Endodermal cell (in vitro differentiated cells): ENCODE measurements at places on chromosomes 7 and 10. TPM values are rescaled to one million over a fixed set of nuclear protein-coding genes. Genes with fewer than 3 reads are reported as not detected.

CDK1 gene
- 78.3 and 81.5 TPM in 2 replicates for total RNA-seq

ADO gene
- total RNA-seq = 13.6 to 30.1 TPM (median 29.2 TPM) in 3 replicates

CDNF gene
- total RNA-seq = 0.42 to 1.1 TPM (median 0.51 TPM) in 3 replicates

DNA sequence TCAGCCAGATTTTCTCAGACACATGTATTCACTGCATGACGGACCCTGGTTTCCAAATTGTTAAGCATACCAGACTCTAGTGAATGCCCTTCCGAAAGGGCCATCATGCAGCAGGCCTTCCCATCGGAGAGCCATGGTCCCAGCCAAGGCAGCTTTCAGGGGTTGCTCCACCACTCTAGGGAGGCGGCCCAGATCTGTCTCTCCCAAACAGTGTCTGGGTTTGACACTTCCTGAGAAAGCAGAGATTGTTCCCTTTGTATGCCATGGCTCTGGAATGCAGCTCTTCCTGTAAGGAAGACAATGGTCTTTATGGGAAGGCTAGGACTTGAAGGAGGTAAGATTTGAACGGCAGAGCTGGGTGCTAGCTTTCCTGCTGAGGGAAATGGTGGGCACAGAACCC, 178.8 kb upstream of the BMPER start:
- peak; percentile 76 for DNase-seq
- H3K4me1 ChIP-seq = peaks cover 45% of the 10 kb centered on the region
- H3K27ac ChIP-seq = no peak overlapping the region
- H3K27me3 ChIP-seq = no peaks in the 10 kb centered on the region
- H3K4me3 ChIP-seq = no peak overlapping the region

DNA sequence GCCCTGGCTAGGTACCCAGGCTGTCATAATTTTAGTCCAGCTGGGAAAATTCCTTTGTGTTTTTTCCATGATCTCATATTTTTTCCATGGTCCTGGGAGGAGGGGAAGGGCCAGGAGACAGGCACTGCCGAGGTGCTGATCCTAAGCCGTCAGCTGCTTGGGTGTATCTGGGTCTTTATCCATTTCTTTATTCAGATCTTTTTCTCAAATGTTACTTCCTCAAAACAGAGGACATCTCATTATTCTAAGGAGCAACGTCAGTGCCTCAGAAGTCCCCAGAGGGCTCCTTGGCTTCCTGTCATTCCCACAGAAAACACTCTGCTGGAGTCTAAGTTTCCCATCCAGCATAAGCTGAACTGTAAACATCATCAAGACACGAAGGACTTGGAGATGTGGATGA, 2.8 kb upstream of the OR6V1 start:
- peaks cover 43% of the 10 kb centered on the region for H3K27me3 ChIP-seq
- H3K27ac ChIP-seq = no peak overlapping the region
- no peak overlapping the region for H3K4me3 ChIP-seq
- H3K4me1 ChIP-seq = no peaks in the 10 kb centered on the region
- no peak for DNase-seq
- no peaks in the 10 kb centered on the region for H3K36me3 ChIP-seq

DNA sequence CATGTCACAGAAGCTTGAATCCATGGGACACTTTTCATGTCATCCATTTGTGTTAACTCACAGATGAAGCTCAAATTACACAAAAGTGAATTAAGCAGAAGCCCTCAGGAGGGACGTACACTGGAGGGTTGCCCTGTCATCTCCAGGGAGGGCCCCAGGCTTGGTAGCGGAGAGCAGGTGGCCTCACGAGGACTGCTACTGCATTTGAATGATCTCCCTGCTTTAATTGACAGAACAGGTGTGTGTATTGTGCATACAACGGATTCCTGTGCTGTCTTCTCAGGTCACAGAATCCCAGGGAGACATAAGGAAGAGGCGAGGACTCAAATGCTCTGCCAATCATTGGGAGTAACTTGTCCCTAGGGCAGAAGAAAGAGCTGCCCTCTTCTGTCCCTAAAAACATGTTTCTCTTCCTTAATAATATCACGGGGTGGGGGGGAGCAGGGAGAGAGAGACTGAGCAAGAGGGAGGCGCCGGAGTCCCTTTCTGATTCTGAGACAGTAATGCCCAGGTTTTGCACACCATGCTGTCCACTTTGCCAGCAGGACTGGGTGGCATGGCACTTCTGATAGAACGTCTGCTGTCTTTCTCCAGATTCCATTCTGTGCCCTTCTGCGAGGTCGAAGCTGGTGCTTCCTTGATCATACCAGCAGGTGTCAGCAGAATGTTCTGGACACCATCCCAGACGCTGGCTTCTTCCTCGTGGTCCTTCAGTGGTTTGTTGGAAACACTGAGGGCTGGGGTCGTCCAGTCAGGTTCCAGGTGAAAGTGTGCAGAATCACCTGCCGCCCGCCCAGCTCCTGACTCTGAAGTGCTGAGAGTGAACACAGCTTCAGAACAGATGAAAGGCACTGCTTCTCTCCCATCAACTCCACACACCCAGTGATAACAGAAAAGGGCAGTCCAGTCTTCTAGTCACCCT, 26.2 kb upstream of the RASGEF1A start:
- H3K27ac ChIP-seq = no peak overlapping the region
- no peaks in the 10 kb centered on the region for H3K4me1 ChIP-seq
- peak; percentile 80 for DNase-seq
- no peaks in the 10 kb centered on the region for H3K36me3 ChIP-seq
- no peak overlapping the region for H3K4me3 ChIP-seq
- H3K27me3 ChIP-seq = peaks cover 7% of the 10 kb centered on the region

GRCh38 chr10:103490986-103491314, 2.6 kb upstream of the NEURL1 start:
- peaks cover 37% of the 10 kb centered on the region for H3K27me3 ChIP-seq
- no peaks in the 10 kb centered on the region for H3K4me1 ChIP-seq
- no peaks in the 10 kb centered on the region for H3K36me3 ChIP-seq
- DNase-seq = no peak
- no peak overlapping the region for H3K4me3 ChIP-seq

- no peak overlapping the region for H3K4me3 ChIP-seq
- no peaks in the 10 kb centered on the region for H3K4me1 ChIP-seq
- peak; percentile 79 for DNase-seq
- no peak overlapping the region for H3K27ac ChIP-seq
- H3K36me3 ChIP-seq = no peaks in the 10 kb centered on the region
These were observed 687.8 kb downstream of the IPMK start for GRCh38 chr10:57579926-57580325.

GNGT1 gene
- total RNA-seq = not detected in 3 replicates

GRCh38 chr7:108662783-108663362, 93.2 kb downstream of the DNAJB9 start:
- no peak overlapping the region for H3K4me3 ChIP-seq
- H3K27me3 ChIP-seq = no peaks in the 10 kb centered on the region
- H3K4me1 ChIP-seq = no peaks in the 10 kb centered on the region
- H3K36me3 ChIP-seq = no peaks in the 10 kb centered on the region

DNA sequence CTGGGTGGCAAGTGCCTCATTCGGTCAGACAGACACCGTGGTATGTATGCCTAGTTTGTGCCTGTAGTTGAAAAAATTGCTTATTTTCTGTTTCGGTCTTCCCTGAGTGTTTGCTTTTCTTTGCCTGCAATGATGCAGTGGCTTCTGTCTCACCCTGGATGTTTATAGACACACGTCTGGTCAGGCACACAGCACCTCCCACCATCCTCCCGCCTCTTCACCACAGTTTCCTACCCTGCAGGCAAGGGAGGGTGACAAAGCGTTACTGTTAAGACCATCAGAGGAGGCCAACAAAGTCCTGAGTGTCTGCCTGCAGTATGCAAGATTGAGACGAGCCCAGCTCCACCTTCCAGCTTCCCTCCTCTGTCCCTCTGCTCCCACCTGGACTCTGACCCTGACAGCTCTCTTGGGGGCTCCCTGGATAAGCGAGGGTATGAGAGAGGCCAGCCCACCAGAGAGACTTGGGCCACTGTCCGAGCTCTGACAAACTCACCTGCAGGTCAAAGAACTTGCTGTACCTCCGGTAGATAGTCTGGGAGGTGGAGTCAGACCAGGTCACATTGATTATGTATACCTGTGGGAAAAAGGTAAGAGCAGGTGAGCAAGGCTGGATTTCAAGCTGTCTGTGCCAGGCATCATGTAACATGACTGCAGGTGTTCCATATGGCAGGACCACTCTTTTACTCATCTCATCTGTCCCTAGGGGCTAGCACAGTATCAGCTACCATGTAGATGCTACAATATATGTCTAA, 54.4 kb downstream of the SH3PXD2A start:
- no peak overlapping the region for H3K4me3 ChIP-seq
- H3K27me3 ChIP-seq = peaks cover 35% of the 10 kb centered on the region
- H3K36me3 ChIP-seq = peaks cover 7% of the 10 kb centered on the region
- H3K27ac ChIP-seq = no peak overlapping the region
- no peaks in the 10 kb centered on the region for H3K4me1 ChIP-seq
- no peak for DNase-seq

- H3K4me3 ChIP-seq = no peak overlapping the region
- no peaks in the 10 kb centered on the region for H3K4me1 ChIP-seq
- H3K27ac ChIP-seq = no peak overlapping the region
- DNase-seq = peak; percentile 80
- no peaks in the 10 kb centered on the region for H3K36me3 ChIP-seq
- peaks cover 42% of the 10 kb centered on the region for H3K27me3 ChIP-seq
These were observed 4.6 kb downstream of the HSPA12A start for GRCh38 chr10:116737627-116738327.

DNA sequence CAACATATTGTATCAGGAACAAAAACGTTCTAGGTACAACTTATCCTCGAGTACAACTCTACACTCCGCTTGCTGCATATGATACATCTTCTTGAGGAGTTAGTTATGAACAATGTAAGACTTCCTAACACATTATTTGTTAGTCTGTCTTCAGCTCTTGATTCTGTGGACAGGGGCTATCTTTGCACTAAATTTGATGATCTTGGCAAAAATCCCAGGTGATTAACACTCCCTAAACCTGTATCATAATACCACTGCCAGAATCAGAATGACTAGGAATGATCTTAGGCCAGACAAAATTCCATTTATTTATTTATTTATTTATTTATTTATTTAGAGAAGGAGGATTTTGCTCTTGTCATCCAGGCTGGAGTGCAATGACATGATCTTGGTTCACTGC, 108.7 kb upstream of the AUTS2 start:
- no peak overlapping the region for H3K27ac ChIP-seq
- no peaks in the 10 kb centered on the region for H3K36me3 ChIP-seq
- H3K4me3 ChIP-seq = no peak overlapping the region
- DNase-seq = no peak

GRCh38 chr10:112775381-112775780, 174.7 kb upstream of the TCF7L2 start:
- no peak overlapping the region for H3K27ac ChIP-seq
- H3K4me1 ChIP-seq = peaks cover 16% of the 10 kb centered on the region
- no peaks in the 10 kb centered on the region for H3K27me3 ChIP-seq
- no peak for DNase-seq
- H3K4me3 ChIP-seq = no peak overlapping the region
- no peaks in the 10 kb centered on the region for H3K36me3 ChIP-seq

DNA sequence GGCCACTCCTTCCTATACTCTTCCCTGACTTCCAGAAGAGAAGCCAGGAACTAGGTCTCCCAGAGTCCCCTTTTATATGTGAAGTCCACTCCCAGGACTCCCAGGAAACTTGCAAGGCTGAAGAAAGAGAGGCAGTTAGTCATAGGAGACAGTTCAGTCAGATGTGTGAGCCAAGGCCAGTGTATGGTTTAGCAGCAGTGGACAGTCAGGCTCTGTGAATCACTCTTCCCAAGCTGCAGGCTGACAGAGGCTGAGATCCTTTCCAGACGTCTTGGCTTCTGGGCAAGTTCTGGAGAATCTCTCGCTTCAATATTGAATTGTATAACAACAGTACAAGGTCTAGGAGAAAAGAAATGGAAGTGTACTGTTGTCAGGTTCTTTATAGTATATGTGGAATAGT, 26.9 kb downstream of the BLVRA start:
- H3K36me3 ChIP-seq = no peaks in the 10 kb centered on the region
- H3K27ac ChIP-seq = no peak overlapping the region
- H3K4me3 ChIP-seq = no peak overlapping the region
- H3K27me3 ChIP-seq = no peaks in the 10 kb centered on the region
- H3K4me1 ChIP-seq = no peaks in the 10 kb centered on the region

ADCY1 gene
- total RNA-seq = 13.6 and 15.3 TPM in 2 replicates

DNA sequence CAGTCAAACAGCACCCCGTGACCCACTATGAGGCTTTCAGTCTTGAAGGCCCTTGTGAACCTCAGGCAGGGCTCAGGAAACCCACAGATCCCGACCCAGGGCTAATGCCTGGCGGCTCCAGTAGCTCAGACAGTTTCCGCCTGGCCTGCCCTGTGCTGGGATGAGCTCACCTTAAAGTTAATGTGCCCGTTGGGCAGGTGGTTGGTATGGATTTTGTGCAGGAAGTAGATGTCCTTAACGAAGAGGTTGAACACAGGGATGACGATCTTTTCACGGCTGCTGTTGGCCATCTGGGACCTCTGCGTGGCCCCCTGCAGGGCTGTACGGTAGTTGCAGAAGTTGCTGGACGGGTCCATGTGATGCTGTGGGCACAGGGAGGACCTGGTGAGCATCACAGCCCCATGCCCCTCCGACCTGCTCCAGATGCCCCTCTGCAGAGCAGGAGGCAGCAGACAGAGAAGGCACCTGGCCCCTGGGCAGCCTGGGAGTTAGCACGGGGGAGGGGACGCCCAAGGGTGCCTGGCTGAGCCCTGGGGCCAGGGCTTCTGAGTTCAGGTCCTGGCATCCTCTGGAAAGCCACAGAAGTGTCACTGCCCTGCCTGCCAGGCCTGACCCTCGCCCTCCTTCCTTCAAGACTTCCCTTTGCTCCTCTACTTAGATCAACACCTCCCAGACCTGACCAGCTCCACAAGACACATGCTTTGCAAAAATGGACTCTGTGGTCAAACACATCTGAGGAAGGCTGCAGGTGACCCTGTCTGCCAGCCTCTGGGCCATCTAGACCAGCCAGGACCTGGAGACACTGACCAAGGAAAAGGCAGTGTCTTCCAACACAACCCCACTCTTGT, 59.8 kb downstream of the CSGALNACT2 start:
- H3K36me3 ChIP-seq = no peaks in the 10 kb centered on the region
- no peak overlapping the region for H3K27ac ChIP-seq
- no peak overlapping the region for H3K4me3 ChIP-seq
- peak; percentile 70 for DNase-seq
- no peaks in the 10 kb centered on the region for H3K27me3 ChIP-seq

DNA sequence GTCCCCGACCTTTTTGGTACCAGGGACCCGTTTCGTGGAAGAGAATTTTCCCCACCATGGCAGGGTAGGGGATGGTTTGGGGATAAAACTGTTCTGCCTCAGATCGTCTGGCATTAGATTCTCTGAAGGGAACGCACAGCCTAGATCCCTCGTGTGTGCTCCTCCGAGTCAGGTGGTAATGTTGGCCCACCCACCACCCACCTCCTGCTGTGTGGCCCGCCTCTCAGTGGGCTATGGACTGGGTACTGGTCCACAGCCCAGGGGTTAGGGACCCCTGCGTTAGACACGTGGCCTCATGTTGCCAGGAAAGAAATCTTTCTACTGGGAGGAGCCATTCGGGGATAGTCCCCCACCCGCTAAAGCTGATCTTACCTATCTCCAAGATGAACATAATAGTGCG, 27.0 kb downstream of the PFKFB3 start:
- DNase-seq = no peak
- H3K4me3 ChIP-seq = no peak overlapping the region
- no peak overlapping the region for H3K27ac ChIP-seq
- peaks cover 67% of the 10 kb centered on the region for H3K36me3 ChIP-seq

TFR2 gene
- 1.4 and 1.6 TPM in 2 replicates for total RNA-seq

HMX2 gene
- total RNA-seq = not detected in 3 replicates
